A549 (cell line): ENCODE measurements at places on chromosomes 6 and 20.

DNA sequence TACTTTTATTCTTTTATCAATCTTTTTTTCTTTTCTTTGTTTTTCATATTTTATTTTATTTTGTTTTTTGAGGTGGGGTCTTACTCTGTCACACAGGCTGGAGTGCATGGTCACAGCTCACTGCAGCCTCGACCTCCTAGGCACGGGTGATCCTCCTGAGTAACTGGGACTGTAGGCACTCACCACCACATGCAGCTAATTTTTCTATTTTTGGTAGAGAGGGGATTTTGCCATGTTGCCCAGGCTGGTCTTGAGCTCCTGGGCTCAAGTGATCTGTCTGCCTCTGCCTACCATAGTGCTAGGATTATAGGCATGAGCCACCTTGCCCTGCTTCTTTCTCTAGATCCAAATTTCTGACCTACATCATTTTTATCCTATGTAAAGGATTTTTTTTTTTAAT, 153.2 kb downstream of the CDKAL1 start:
- no peak for DNase-seq

GRCh38 chr20:49694450-49695071, 19.1 kb downstream of the B4GALT5 start:
- no peak for DNase-seq

- DNase-seq = no peak
Observed at GRCh38 chr6:155271145-155271544, 7.3 kb downstream of the CLDN20 start.

DNA sequence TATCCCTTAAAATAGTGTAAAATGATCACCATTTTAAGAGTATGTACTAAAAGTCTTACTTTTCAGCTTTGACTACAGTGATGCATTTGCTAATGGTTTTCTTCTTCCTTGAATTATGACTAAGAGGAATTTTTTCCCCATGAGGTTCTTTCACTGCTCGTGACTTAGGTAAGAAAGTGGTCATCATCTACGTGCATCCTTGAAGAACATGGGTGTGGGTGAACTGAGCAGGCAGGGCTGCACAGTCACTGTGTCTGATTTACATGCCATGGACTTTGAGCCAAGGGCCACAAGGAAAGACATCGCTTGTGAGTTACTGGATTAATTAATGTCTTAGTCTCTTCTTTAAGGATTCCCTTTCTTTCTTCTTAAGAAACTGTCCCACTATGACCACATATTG, 33.3 kb downstream of the NQO2 start:
- no peak for DNase-seq

DNA sequence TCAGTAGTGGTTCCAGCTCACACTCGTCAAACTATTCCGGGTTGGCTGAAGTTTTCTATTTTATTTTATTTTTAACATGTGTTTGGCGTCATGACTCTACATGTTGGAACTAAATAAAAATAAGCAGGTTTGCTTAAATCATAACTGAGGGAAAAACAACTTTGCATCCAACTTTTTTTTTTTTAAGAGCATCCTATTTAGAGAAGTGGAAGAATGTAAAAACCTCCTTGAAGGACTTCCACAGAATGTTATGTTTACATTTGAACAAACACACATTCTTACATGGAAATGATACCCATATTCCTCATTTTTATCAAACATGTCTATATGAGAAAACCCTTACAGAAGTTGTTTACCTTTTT, 659 bp downstream of the PRDM1 start:
- no peak for DNase-seq

GRCh38 chr6:47061309-47062300, 19.5 kb upstream of the ADGRF1 start:
- DNase-seq = no peak

DNA sequence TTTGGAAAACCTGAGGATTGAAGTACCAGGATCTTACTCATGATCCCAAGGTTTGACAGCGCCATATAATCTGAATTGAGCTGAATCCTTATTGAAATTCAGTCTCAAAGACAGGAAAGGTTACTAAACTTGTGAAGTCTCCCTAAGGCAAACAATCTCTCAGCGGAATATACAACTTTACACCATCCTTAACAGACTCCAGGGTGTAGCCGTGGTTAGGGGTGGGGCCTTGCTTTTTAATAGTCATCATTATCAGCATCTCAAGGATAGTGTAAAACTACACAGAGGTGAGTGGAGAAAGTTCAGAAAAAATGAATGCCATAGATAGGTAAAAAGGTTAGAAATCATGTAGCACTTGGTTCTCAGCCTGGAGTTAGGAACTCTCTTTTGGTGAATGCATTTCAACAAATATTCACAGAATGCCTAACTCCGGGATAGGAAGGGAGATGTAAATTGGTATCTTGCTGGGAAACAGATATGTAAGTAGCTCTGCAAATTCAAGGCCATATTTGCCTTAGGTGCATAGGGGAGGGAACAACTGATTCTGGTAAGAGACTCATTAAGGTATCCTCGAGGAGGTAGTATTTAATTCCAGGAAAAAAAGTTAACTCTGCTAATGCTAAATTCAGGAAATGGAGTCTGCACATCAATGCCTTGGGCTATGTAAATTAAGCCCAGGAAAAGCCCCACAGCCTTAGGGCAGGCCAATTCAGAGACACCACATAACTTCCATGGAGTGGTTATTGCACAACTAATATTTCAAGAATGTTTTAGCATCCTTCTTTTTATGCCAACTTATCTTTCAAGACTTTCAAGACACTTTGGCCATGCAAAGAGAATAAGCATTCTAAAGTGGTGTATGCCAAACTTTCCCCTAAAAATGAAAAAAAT, 61.6 kb downstream of the SNAP25 start:
- DNase-seq = no peak

DNA sequence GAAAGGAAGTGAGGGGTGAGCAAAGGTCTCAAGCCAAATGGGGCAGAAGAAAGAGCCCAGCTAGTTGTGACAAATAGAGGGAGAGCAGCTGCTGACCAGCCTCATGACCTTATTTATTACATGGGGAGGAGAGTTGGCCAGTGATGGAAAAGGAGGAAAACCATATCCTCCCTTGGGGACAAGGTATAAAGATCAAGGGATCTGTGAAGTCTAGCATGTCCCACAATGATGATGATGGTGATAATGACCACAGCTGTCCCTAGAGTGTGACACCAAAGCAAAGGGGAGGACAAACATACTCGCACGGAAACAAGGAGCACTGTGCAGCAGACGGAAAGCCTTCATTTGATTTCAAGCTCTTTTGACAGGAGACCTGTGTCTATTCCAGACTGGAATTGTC, 190.4 kb upstream of the MCHR2 start:
- no peak for DNase-seq

GRCh38 chr6:106510090-106510970, 119.0 kb downstream of the RTN4IP1 start:
- peak; percentile 52 for DNase-seq

DNA sequence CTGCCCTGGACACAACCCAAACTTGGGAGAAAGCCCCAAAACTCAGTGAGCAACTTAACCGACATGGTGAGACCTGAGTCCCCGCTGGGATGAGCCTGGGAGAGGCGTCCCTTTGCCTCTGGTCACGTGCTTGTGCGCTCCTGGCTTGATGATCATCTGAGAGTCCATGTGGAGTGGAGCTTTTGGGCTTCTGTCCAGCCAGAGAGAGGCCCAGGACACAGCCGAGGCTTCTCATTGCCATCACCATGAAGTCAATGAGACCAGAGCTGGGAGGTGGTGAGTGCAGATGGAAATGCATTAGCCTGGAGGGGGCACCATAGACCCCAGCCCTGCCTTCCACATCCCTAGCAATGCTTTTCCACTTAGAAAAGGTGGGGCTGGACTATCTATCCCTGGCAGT, 250.0 kb downstream of the SLC24A3 start:
- no peak for DNase-seq

GRCh38 chr6:30789606-30790005, 45.3 kb upstream of the IER3 start:
- DNase-seq = no peak

GRCh38 chr6:118260833-118261232, 287.3 kb upstream of the PLN start:
- no peak for DNase-seq

GRCh38 chr6:29702519-29703103, 20.6 kb upstream of the HLA-F start:
- peak; percentile 41 for DNase-seq

GRCh38 chr6:29591677-29592076, 6.8 kb downstream of the OR2H2 start:
- DNase-seq = no peak

- DNase-seq = no peak
Observed at GRCh38 chr20:29298271-29298590, 1959.2 kb upstream of the DEFB115 start.

GRCh38 chr20:62896526-62896925, 29.8 kb downstream of the DIDO1 start:
- DNase-seq = no peak

DNA sequence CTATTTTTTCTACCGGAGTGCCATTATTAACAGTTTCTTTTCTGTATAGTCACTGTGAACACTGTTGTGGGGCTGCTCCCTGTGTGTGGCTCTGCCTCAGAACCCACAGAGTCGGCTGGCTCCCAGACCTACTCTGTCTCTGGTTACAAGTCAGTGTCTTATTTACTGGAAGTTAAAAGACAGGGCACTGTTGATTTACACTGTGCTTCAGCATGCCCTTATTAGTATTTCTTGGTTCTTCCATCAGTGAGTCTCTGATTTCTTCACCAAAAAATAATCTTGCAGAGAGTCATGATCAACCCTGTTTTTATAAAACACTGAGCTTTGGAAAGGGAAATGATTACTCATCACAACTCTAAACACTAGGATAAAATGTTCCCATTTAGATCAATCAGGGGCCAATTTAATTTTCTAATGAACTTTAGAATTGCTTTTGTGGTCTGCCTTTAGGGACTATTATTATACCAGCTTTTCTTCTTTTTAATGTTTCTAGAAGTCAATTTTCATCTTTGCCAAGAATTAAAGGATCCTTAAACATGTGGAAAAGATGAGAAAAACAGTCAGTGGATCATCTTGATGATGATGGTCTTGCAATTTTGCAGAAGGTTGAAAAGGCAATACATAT, 92.6 kb downstream of the UTRN start:
- no peak for DNase-seq

- no peak for DNase-seq
Observed at GRCh38 chr6:160766657-160766988, 64.6 kb downstream of the PLG start.

DNA sequence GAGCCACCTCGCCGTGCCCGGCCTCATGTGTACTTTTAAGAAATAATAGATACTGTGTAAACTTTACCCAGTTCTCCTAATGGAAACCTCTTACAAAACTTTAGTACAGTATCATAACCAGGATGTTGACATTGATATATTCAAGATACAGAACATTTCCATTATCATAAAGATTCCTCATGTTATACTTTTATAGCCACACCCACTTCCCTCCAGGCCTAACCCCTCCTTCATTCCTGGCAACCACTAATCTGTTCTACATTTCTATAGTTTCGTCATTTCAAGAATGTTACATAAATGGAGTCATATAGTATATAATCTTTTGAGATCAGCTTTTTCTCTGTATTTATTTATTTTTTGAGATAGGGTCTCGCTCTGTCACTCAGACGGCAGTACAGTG, 52.6 kb upstream of the SALL4 start:
- DNase-seq = no peak

- no peak for DNase-seq
Observed at GRCh38 chr6:38057994-38058393, 238.5 kb downstream of the ZFAND3 start.

DNA sequence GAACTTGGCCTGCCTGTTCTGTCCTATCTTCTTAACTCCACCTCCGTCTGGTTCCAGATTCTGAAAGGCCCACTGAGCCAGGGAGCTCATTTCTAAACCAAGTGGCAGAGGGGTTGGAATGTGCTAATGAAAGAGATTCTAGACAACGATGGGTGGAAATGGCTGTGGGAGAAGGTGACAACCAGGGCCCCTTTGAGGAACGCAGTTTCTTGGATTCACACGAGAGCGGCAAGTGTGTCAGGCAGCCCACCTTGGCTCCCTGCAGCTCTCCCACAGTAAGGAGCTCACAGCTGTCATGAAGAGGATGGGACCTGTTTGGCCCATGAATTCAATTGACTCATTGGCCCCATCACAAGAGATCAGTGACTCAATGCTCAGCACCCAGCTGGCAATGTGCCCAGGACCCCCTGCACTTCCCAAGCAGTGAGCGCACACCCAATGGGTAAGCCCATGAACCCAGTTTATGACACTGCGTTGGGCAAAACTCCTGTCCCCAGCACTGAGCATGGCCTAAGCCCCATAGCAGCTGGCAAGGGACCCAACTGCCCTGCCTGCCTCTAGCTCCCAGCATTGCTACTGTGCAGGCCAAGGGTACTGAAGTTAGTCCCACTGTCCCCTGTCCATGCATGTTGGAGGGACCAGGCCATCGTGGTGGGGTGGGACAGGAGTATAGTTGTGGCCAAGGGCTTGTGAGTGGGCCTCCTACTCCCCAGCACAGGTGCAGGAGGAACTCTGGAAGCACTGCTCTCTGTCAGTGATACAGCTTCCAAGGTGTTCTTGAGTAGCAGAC, 16.4 kb downstream of the MRPS18A start:
- DNase-seq = no peak

DNA sequence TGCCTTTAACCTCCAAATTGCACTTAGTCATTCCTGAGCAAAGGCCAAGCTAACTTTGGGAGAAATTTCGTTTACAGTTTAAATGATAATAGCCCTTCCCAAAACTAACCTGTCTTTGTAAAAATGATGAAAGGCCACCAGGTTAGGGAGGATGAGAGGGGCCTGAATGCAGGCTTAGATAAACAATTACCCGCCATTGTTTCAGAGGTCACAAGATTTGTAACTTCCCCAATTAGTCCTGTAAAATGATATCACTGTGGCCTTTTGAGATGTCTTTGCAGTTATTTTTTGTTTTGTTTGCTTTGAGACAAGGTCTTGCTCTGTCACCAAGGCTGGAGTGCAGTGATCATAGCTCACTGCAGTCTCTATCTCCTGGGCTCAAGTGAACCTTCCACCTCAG, 26.3 kb downstream of the GNL1 start:
- DNase-seq = no peak

- DNase-seq = no peak
Observed at GRCh38 chr6:165769401-165769800, 106.4 kb upstream of the PDE10A start.

DNA sequence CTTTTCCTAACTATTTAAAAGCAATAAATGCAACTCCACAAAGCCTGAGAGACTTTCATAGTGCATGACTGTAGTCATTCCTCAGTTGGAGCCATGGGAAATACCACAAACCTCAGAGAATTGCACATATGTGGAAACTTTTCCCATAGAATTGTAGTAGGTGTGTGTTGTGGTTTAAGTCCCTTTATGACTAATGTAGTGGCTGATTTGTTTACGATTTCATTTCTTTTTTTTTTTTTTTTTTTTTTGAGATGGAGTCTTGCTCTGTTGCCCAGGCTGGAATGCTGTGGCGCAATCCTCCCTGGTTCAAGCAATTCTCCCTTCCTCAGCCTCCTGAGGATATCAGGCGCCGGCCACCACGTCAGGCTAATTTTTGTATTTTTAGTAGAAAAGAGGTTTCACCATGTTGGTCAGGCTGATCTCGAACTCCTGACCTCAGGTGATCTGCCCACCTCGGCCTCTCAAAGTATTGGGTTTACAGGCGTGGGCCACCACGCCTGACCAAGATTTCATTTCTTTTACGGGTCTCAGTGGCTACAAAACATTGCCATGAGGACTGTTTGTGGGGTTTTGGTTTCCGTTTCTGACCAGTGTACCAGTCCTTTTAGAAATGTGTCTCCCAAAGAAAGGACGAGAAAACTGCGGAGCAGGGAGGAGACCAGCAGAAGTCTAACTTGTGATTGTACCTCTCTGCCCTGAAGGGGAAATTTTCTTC, 212.1 kb upstream of the MARCKS start:
- no peak for DNase-seq
